Memory B cell (primary cell): ENCODE measurements at places on chromosomes 1 and 21.

DNA sequence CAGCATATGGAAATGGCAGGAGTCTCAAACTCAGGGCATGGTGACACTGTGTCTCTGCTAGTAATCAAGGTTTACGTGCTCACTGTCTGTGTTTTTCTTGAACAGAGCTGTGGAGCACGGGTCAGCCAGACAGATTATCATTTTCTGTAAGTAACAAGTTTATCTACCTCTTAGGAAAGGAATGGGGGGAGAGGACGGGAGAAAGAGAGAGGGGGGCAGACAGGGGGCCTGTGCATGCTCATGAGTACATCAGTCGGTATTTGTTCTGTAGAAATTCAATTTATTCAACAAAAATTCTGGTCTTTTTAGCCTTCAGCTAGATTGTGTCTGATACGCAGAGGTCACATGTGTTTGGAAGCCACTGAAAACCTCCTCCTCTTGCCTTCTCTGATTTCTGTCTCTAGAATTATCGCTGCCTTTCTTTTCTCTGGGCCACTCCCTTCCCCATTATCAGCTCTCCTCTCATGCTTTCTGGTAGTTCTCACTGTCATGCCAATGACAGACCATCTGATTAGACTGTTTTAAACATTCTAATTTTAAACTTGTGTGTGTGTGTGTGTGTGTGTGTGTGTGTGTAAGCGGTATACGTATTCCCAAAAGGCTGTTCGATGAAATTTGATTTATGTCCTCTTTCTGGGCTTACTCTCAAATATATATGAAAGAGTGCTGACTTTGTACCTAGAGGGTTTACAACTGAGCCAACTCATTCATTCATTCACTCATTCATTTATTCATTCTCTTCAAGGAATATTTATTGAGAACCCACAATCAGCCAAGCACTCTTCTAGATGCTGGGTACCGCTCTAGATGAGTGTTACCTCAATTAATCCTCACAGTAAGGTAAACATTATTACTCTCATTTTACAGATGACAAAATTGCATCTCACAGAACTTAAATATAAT is 636.9 kb downstream of the KIF26B start:
- DNase-seq = no peak

GRCh38 chr1:244599937-244600350 is 53.0 kb upstream of the DESI2 start:
- no peak for DNase-seq

- DNase-seq = no peak
These were observed 126.5 kb upstream of the TNFSF4 start for GRCh38 chr1:173333581-173333980.

DNA sequence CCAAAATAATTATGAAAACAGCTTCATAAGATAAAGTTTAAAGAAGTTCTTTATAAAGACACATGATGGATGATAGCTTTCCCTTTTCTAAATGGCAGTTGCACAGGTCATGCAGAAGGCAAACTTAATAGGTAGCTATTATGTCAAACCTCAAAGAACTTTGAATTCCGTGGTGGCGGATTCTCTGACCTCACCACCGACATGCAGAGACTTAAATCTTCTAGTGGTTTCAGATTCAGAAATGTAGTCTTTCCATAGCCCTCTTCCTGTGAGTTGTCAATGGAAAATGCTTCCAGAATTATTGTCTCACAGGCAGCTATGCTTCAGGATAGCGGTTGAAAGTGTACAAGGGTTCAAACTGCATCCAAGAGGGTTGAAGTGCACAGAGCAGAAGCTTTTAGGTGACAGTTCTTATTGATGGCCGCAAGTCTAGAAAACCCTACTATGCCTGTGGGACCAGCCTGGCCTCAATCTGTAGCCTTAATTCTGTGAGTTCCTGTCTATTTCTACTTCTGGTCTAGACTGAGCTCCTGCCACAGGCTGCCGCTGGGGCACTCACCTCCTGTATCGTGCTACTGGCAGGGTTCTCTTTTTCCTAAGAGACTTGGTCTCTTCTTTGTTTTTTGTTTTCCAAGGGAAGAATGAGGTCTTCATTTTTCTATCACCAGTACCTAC is 117.0 kb upstream of the ERRFI1 start:
- no peak for DNase-seq

- peak; percentile 56 for DNase-seq
These were observed 35.6 kb upstream of the WASF2 start for GRCh38 chr1:27525296-27526272.

DNA sequence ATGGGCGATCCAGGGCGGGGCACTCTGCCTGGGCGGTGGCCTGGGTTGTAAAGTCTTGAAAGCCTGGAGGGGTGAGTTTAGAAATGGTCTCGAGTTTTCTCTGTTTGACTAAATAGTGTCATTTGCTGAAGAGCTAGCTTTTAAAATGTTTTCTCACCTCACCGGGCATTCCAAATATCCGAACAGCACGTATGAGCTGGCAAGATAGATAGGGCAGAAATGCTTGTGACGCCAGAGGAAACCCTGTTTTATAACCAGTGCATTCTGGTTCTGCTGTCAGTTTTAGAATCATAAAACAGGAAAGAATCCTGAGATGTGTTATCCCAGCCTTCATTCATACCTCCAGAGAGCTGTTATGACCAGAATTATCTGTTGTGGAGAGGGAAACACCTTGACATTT is 725 bp downstream of the RTCA start:
- DNase-seq = no peak

- no peak for DNase-seq
These were observed 33.0 kb downstream of the ADGRL2 start for GRCh38 chr1:81833722-81834121.

DNA sequence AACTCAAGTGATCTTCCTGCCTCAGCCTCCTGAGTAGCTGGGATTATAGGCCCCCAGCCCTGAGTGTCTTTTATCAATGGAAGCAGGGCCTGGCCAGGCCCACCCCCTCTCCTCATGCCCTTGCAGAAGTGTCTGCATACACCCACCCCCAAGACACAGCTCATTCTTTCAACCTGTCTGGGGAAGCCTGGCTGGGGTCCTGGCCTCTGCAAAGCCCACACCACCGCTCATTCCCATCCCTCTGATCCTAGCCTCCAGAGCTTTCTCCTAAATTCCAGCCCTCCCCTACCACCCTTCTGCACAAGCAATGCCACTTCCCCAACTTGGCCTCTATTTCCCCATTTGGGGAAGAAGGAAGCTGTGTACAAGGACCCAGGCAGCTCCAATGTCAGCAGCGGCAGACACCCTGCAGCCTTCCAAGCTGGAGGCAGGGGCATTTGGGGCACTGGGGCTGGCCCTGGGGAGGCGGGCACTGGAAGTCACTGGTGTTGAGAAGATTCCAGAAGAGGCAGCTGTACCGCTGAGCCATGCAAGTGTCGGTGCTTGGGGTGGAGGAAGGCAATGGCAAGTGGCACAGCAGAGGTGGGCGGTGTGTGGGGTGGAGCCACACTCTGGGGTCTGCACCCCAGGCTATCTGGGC is 33.7 kb upstream of the ARF1 start:
- DNase-seq = no peak

GRCh38 chr1:100131623-100132022 is 1.1 kb downstream of the SASS6 start:
- DNase-seq = no peak

GRCh38 chr1:99919220-99919619 is 50.6 kb upstream of the SLC35A3 start:
- DNase-seq = no peak

GRCh38 chr1:232367293-232367692 is 262.6 kb downstream of the SIPA1L2 start:
- no peak for DNase-seq

GRCh38 chr1:167909691-167910180 is 4.2 kb downstream of the ADCY10 start:
- DNase-seq = no peak

DNA sequence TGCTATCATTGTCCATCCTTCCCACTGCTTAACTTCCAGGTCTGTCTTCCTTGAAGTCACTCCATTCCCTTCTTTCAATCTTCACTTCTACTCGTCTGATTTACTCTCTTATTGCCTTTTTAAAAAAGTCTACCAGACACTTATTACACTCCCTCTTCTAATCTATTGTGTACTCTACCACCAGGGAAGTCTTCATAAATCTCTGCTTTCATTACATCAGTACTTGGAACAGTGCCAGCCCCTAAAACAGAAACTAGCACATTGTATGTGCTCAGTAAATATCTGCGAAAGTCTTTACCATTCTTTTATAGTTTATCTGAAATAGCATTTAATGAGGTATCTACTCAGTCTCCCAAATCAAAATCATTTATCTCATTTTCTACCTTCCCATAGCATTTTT is 236.4 kb downstream of the USH2A start:
- DNase-seq = no peak

DNA sequence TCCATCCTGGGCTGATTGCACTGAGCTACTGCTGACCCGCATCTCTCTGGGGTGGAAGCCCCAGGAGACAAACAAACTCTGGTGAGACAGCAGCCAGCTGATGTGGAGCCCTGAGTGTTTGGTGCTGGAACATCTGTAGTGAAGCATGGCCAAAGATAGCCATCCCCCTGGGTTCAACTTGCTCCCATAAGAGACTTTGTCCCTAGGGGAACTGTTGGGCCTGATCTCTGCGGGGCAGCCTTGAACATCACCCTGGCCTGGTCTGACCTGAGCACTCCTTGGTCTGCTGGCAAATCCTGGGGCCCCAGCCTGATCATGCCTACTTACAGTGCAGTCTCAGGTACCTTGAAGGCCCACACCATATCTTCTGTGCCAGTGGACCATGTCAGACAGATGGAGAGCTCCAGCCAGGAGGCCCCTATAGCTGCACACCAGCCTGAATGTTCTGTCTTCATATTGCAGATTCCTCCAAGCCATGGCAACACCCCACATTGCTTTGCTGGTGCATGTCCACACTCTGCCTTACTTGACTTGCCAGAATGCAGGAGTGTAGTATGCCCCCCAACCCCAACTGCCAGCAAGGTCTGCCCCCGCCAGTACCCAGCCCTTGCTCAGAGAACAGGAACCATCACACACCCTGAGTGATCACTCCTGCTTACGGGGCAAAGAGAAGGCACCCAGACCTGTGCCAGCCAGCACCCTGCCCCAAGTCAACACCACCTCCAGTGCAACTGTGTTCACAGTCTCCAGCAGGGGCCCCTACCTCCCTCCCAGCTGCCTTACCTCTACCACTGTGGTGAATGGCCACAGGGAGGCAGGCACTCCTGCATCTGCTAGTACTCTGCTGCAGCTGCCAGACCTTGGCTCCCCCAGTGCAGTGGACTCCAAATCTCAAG is 690.5 kb upstream of the NR5A2 start:
- no peak for DNase-seq

GRCh38 chr1:214694769-214695168 is 91.8 kb downstream of the CENPF start:
- DNase-seq = no peak

- no peak for DNase-seq
These were observed 18.6 kb upstream of the PAX7 start for GRCh38 chr1:18612073-18612472.

DNA sequence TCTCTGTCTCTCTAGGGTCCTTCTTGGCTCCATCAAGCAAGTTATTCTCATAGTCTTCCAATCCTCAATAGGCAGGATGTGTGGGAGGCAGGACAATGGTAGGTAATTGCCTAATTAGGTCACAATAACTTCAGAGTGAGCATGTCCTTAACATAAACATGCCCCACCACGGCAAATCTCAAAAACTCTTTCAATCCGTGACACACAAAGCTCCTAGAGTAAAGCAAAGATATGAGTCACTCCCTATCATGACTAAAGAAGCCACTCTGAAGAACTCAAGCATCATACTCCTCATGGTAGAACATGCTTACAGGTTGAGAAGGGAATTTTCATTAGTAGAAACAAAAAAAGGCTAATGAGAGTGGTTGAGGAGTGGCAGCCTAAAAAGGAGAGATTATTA is 4.9 kb downstream of the HAO2 start:
- DNase-seq = no peak

DNA sequence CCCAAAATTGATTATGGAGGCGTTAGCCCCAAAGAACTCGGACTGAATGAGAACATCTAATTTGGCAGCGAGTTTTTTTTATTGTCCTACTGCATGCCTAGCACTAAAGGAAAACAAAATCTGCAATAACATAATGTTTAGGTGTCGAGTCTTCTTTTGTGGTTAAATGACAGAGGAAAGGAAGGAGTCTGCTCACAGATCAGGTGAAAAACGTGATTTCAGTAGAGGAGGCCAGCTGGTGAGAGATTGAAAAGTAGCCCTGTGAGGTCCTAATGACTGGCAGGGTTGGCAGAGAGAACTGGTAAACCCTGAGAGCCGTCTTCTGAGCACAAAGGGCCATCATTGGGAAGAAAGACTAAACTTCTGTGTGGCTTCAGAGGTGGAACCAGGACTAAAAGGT is 24.2 kb downstream of the WDTC1 start:
- DNase-seq = no peak

GRCh38 chr1:15959827-15960446 is 16.0 kb downstream of the ZBTB17 start:
- DNase-seq = no peak

- no peak for DNase-seq
These were observed 171.3 kb upstream of the HP1BP3 start for GRCh38 chr1:20958430-20958829.

DNA sequence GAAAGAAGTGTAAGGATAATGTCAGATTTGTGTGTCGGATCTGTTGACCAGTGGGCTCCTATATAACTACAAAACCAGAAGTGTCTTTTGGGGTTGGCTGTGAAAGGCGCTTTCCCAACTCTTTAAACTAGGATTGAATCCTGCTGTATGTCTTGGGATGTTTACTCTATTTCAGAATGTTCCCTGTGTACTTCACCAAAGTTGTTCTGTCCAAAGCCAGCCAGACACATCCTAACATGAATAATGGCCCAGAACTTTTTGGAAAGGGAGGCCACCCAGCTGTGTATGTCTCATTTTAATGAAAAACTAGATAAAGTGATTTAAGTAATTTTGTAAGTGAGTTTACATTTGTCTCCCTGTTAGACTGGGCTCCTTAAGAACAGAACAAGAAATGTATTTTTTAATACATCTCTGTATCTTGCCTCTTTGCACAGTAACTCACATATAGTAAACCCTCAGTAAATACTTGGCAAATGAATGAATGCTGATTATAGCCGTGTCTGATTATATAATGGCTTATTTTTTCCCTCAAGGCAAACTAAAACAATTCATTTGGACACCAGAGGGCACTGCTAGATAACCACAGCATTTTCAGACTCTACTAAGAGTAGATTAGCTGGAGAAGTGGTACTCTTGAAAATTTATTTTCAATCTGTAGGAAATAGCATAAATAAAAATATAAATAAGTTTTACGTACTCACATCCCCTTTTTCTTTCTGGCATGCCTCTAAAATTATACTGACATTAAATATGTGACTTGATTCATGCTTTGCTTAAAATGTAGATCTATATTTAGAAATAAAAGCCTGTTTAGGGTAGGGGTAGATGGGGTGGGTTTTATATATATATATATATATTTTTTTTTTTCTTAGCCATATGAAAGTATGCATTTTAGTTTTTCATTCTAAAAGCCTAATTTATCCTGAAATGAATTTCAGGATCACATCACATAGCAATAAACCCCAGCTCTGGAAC is 23.8 kb downstream of the TSEN15 start:
- no peak for DNase-seq

GRCh38 chr1:208928349-208929010 is 655.0 kb upstream of the CAMK1G start:
- DNase-seq = no peak

DNA sequence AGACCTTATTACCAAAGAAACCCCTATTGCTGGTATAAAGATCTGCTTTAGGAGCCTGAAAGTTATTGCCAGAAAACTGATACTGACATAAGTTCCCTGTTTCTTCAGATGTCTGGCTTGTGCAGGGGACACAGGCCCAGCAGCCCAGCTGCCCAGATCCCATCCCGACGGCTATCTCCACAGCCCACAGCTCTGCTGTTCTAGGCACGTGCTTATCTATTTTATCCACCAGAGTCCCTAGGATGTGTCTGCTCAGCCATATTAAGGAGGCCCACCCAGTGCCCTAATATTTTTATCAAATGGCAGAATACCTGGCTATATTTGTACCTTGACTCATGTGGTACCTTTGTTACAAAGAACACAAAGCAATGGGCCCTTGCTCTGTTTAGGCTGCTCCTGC is 58.9 kb downstream of the DDX20 start:
- DNase-seq = no peak
